ENCODE measurements at places on chromosomes 5 and 9.

DNA sequence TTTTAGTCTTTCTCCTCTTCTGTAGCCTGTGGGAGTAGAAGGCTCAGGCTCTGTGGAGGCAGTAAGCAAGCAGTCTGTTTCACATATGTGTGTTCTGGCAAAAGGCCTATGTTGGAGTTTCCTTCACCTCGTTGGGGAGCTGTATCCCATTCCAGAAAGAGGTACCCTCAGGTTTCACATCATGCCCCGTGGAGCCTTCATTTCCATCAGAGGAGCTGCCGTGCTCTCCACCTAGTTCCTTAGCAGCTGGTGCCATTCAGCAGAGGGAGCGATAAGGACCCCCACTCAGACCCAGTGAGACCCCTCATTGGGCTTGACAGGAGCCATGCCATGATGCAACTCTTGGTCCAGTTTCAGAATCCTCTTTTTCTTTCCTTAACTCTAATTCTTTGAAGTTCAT lies 50.6 kb upstream of the ANGPTL2 start:
- no peak for DNase-seq

DNA sequence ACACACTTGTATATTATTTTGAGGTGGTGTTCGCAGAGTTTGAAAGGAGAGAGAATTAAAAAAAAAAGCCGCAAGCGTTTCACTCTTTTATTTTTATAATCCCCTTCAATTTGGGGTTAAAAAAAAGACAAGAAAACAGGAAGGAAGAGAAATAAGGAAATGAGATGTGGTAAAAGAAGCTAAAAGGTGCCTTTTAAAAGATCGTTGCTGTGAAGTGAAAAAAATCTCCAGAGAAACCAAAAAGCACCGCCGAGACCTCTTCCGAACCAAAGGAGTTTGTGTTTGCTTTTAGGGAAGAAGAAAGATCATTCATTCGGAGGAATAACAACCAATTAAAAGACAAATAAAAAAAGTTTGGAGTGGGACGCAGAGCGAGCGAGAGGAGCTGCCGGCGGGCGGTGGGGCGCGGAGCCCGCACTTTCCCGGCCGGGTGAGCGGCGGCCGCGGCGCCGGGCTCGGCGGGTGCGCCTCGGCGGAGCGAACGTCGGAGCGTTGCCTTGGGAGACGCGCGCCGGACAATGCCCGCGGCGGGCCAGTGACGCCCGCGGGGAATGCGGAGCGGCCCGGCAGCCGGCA lies 355 bp downstream of the TLE4 start:
- no peak for DNase-seq

- no peak for DNase-seq
Observed at GRCh38 chr9:93665128-93665636, 88.8 kb downstream of the PHF2 start.

DNA sequence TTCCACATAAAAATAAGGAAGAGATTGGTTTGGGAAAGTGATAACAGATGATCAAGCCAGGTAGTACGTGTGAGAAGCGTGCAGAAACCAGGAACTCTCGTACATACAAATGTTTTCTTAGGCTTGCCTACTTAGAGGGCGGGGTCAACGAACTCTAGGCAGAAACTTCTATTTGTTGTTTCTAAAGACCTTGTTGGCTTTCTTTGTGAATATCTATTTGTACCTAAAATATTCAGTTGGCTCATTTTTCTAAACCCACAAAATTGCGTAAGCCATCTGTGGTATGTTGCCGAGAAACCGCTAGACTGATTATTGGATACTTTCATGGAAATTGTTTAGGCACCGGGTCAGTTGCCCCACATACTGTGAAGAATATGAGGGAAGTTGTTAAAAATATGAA lies 458.5 kb downstream of the MAT2B start:
- no peak for DNase-seq

- no peak for DNase-seq
Observed at GRCh38 chr5:1155191-1156032, 43.5 kb upstream of the SLC12A7 start.

GRCh38 chr5:142107736-142108431 lies 695 bp upstream of the NDFIP1 start:
- no peak for DNase-seq

DNA sequence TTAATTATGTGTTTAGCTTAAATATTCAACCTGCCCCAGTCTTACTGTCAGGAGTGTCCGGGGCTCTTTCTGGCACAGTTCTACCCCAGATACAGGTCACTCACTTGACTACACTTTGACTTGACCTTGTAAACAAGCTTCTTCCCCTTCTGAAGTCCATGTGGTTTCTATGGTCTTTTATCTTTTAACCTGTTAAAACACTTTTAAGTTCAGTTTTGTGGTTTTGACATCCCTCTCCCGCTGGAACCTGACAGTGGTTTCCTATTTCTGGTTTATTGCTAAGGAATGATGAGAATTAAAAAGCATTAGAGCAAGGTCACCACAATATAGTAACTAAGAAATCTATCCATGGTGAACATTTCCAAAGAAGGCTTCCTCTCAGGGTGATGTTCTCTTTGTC lies 300.1 kb downstream of the TMEM167A start:
- DNase-seq: no peak

- no peak for DNase-seq
Observed at GRCh38 chr5:92715946-92716520, 865.0 kb downstream of the NR2F1-AS1 start.

DNA sequence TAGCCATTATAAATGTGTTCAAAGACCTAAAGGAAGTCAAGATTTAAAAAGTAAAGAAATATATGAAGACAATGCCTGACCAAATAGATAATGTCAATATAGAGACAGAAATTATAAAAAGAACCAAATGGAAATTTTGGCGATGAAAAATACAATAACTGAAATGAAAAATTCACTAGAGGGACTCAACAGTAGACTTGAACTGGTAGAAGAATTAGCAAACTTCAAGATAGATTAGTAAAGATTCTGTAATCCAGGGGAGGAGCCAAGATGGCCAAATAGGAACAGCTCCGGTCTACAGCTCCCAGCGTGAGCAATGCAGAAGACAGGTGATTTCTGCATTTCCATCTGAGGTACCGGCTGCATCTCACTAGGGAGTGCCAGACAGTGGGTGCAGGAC lies 433.2 kb downstream of the HINT1 start:
- DNase-seq: no peak

GRCh38 chr5:53987101-53987500 lies 323.3 kb downstream of the ARL15 start:
- DNase-seq: no peak

DNA sequence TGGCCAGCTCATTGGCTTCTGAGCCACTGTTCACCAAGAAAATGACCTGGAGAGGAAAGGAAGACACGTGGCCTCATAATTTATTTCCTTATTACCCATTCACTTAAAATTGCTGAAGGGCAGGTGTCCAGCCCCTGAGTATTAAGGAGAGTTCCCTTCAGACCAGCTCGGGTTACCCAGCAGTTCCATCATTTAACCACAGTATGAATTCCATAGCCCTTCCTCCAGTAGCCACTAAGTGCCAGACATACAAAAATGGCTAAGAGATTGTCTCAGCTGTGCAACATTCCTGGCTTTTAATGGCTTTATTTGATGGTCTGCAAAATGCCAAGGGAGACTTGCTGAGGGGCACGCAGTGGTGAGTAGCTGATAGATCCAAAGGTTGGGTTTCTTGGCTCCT lies 12.5 kb downstream of the AGXT2 start:
- DNase-seq: no peak

DNA sequence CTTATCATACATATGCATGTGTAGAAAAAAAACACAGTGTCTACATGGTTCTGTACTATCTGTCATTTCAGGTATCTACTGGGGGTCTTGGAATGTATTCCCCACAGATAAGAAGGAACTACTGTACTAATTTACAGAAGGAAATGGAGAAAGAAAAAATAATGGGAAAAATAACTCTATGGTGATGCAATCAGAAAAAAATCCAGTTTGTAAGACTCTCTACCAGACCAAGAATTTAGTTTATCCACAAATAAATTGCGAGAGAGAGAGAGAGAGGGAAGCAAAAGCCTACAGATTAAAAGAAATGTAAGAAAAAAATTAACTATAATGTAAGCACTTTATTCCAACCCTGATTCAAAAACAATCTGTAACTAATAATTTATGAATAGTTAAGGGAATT lies 708.6 kb upstream of the ZNF608 start:
- no peak for DNase-seq

DNA sequence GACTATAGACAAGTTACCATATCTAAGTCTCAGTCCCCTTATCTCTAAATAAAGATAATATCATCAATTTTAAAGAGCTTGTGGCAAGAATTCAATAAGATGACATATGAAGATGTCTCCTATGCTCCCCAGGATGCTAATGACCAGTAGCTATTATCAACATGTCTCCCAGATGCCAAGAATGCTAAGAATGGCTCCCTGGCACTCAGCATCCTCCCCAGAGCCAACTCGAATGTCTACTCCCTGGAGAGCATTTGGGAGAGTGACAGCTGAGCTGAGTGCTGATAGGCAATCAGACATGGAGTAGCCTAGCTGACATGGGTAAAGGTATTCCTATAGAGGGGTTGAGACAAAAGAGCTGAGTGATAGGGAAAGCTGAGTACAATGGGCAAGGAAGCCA lies 15.9 kb downstream of the P4HA2 start:
- no peak for DNase-seq

DNA sequence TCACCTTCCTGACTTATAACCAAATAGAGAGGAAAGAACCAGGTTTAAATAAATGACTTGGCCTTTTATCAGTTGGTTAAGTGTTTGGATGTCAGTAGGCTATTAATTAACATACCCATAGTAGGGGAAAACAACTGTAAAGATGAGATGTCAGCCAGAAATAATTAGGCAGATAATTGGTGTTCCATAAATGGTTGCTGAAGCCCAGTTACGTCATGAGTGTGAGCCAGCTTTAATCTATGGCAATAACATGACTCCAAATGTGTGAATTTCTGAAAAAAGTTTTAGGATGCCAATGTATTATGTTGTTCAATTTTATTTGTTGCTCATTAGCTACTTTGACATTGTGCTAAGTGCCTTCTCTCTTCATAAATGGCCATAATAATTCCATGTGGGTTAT lies 180.5 kb downstream of the FBXL7 start:
- DNase-seq: no peak

- no peak for DNase-seq
Observed at GRCh38 chr5:108437425-108437824, 55.5 kb upstream of the FBXL17 start.

DNA sequence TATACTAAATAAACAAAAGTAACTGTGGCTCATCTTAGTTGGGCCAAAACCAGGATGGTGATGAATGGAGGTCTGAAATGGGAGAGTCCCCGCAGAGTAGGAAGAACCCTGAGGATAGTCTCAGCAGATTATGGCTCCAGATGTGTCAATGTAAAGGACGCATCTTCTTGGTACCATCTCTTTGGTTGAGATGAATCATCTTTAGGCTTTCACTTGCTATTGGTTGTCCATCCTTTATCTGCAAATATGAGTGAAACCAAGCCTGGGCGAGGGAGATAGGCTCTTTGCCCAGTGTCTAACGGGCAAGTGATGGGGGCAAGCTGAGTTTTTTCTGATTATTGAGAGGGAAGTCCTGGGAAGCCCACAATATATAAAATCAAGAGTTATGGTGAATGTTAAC lies 19.4 kb upstream of the LCP2 start:
- DNase-seq: no peak

GRCh38 chr9:75775966-75776691 lies 114.3 kb upstream of the PCSK5 start:
- DNase-seq: no peak

- no peak for DNase-seq
Observed at GRCh38 chr5:163165277-163165676, 272.1 kb upstream of the CCNG1 start.

DNA sequence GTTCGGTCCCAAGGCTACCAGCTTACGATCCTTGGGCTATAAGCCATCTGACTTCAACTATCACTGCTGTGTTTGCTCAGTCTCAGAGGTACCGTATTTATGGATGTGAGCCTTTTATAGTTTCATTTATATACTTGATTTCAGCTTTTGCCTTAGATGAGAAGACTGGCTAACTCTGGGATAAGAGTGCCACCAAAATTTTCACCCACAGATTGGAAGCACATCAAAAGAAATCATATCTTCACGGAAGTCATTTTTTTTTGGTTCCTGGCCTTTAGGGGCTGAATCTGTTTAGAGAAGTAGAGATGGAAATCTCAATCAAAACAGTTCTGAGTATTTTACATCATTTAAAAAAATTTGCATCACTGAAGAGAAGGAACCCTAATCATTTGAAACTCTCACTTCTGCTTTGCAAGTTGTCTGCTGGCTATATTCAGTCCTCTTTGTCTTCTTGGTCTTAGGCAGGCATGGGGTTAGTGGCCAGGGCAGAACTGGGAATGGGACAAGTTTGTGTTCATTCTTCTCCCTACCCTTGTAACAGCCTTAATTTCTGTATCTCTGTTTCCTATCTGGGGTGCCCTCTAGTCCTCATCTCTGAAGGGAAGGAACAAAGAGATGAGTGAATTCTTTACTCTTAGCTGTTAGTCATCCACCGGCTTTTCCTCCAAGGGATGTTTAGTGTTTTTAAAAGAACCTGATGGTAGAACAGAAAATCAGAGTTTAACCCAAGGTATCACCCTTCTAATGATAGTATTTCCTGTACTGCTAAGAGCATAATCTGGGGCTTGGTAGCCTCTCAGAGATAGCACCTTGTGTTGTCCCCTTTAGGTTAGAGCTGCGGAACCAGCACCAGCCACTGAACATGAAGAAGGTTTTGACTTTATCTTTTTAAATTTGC lies 14.1 kb upstream of the TNFAIP8 start:
- no peak for DNase-seq

DNA sequence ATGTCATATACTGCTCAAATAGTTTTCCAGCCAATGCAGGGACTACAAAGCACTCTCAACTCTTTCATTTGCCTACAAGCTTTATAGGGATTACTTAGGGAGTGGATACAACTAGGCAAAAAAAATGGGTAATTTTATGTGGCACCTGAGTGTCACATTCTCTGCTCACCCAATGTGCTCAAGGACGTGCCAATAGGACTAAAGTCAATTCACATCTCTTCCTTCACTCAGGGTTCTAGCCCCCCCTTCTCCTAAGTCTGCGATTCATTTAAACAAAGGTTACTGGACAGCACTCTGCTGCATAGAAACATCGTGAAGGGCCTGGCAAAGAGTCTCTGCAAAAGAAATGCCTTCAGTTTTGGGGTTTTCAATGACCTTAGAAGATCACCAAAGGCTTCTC lies 142.3 kb downstream of the TSSK1B start:
- DNase-seq: no peak

DNA sequence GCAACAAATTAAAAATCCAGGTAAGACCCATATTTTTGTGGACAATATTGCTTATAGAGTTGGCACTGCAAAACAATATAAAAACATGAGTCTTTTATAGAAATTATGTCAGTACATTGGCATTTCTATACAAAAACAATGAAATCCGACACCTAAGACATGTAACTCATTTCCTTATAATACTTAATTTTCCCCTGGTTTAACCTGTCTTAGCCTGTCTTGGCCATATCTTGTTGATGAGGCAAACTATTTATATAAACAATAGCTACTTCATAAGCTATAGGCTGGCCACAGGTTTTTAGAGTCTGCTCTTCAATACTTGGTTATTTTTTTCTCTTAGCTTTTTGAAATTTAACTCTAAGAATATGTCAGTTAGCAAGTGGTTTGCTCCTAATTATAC lies 44.7 kb upstream of the IZUMO3 start:
- DNase-seq: no peak

- no peak for DNase-seq
Observed at GRCh38 chr5:31537851-31538250, 5.8 kb downstream of the C5orf22 start.

- DNase-seq: no peak
Observed at GRCh38 chr5:111930905-111931461, 174.0 kb upstream of the NREP start.
